ENCODE measurements at places on chromosomes 11 and 22. TPM values are rescaled to one million over a fixed set of nuclear protein-coding genes. Genes with fewer than 3 reads are reported as not detected.

GRCh38 chr22:18062421-18062820 is 15.4 kb upstream of the PEX26 start:
- no peak overlapping the region for H3K4me3 ChIP-seq
- no peaks in the 10 kb centered on the region for H3K36me3 ChIP-seq
- H3K27ac ChIP-seq, result no peak overlapping the region
- DNase-seq, result no peak
- H3K27me3 ChIP-seq, result no peaks in the 10 kb centered on the region
- H3K4me1 ChIP-seq, result peaks cover 3% of the 10 kb centered on the region

GRCh38 chr11:68541116-68541515 is 80.6 kb downstream of the PPP6R3 start:
- no peak overlapping the region for H3K27ac ChIP-seq
- no peak for DNase-seq
- H3K4me3 ChIP-seq, result no peak overlapping the region
- H3K4me1 ChIP-seq, result peaks cover 9% of the 10 kb centered on the region
- no peaks in the 10 kb centered on the region for H3K27me3 ChIP-seq
- H3K36me3 ChIP-seq, result peaks cover 6% of the 10 kb centered on the region

DNA sequence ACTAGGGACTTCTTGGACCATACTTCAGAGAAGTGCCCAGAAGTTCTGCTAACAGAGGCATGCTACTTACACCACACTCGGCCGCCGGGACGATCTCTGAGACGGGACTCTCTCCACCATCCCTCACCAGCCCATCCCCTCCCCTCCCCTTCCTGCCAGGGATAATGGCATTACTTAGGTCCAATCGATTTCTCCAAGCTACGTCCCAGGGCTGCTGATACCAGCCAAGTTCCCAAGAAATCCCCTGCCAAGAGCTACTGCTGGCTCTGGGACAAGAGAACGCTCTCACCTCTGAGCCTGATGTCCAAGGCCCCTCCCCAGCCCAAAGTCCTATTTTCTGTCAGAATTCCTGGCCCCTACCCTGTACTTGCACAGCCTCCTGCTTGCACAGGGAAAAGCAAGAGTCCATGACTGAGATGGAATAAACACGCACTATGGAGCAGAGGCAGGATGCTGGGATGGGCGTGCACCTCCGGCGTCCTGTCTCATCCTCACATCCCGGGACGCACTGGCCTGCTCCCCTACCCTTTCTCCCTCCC is 42.7 kb downstream of the GDPD5 start:
- no peaks in the 10 kb centered on the region for H3K27me3 ChIP-seq
- no peak for DNase-seq
- no peak overlapping the region for H3K4me3 ChIP-seq

- no peaks in the 10 kb centered on the region for H3K4me1 ChIP-seq
- DNase-seq, result no peak
- no peak overlapping the region for H3K27ac ChIP-seq
- no peak overlapping the region for H3K4me3 ChIP-seq
Observed at GRCh38 chr11:16154715-16155396, 201.5 kb downstream of the SOX6 start.

DNA sequence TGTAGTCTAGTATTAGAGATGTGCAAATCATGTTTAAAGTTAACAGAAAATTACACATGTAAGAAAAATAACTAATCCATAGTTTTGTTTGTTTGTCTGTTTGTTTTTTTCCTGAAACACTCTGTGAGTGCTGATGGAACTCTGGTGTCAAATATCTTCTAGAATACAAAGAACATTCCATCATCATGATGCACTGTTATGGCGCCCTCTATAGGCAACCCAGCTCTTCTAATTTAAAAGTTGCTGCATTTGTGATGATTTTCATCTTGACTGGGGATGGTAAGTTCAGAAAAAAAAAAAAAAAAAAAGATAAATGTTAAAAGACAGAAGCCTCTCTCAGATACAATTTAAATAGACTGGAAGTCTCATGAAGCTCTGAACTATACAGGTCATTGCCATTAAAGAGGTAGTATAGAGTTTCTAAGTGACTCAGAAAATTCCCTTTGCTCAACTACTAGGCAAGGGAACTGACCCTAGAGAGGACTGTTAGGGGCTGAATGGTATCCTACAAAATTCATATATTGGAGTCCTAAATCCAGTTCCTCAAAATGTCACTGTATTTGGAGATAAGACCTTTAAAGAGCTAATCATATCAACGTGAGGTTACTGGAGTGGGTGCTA is 597.2 kb upstream of the ANO3 start:
- H3K4me3 ChIP-seq, result no peak overlapping the region
- H3K27me3 ChIP-seq, result no peaks in the 10 kb centered on the region
- H3K36me3 ChIP-seq, result no peaks in the 10 kb centered on the region
- DNase-seq, result no peak

GRCh38 chr11:47923667-47924066 is 56.7 kb upstream of the PTPRJ start:
- H3K36me3 ChIP-seq, result no peaks in the 10 kb centered on the region
- H3K4me1 ChIP-seq, result 0 out of 2 replicates have a peak, but pooled peaks cover 2% of the 10 kb centered on the region
- H3K27me3 ChIP-seq, result no peaks in the 10 kb centered on the region

- no peaks in the 10 kb centered on the region for H3K36me3 ChIP-seq
- no peak overlapping the region for H3K27ac ChIP-seq
- H3K4me3 ChIP-seq, result no peak overlapping the region
- H3K27me3 ChIP-seq, result no peaks in the 10 kb centered on the region
- no peak for DNase-seq
Observed at GRCh38 chr11:66186470-66186869, 82.0 kb upstream of the RAB1B start.

DNA sequence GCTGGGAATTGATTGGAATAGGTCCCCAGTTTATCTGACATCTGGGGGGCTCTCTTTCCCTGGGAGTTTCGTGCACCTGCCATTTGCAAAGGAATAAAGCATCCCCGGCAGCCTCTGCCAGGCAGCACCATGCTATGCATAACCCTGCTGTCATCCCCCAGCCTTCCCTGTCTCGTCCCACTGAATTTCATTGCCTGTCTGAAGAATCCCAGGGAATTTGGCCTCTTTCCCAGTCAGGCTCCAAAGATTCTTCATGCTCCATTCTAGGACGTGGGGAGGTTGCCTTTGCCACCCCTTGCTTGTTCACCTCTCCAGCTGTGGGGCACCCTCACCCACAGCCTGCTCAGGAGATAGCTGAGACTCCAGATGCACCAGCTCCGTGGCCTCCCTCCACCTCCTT is 195.1 kb upstream of the TBCEL start:
- H3K27me3 ChIP-seq, result no peaks in the 10 kb centered on the region
- no peak for DNase-seq
- no peaks in the 10 kb centered on the region for H3K4me1 ChIP-seq

- H3K4me3 ChIP-seq, result no peak overlapping the region
- no peak for DNase-seq
- H3K36me3 ChIP-seq, result no peaks in the 10 kb centered on the region
- H3K27me3 ChIP-seq, result no peaks in the 10 kb centered on the region
- H3K27ac ChIP-seq, result no peak overlapping the region
- no peaks in the 10 kb centered on the region for H3K4me1 ChIP-seq
Observed at GRCh38 chr11:24767411-24767810, 270.6 kb downstream of the LUZP2 start.

DNA sequence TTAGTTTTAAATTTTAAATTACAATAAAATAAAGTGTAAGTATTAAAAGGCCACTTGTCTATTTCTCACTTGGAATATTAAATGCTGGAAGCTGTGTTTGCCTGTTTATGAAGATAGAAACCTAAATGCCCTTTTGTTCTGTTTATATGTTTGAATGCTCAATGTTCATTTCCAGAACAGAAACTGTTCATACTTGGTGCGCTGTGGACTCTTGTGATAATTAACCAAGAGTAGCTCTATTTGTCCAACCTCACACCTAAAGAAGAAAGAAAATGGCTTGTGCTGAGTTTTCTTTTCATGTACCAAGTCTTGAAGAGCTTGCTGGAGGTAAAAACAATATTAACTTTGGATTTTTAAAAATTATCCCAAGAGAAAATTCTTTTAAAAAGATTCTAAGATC is 5.7 kb downstream of the C11orf54 start:
- no peak overlapping the region for H3K27ac ChIP-seq
- H3K4me3 ChIP-seq, result no peak overlapping the region
- H3K4me1 ChIP-seq, result peaks cover 6% of the 10 kb centered on the region
- H3K36me3 ChIP-seq, result no peaks in the 10 kb centered on the region

GRCh38 chr22:46612904-46613605 is 7.1 kb upstream of the GRAMD4 start:
- H3K27me3 ChIP-seq, result no peaks in the 10 kb centered on the region
- no peak for DNase-seq
- no peaks in the 10 kb centered on the region for H3K4me1 ChIP-seq

DNA sequence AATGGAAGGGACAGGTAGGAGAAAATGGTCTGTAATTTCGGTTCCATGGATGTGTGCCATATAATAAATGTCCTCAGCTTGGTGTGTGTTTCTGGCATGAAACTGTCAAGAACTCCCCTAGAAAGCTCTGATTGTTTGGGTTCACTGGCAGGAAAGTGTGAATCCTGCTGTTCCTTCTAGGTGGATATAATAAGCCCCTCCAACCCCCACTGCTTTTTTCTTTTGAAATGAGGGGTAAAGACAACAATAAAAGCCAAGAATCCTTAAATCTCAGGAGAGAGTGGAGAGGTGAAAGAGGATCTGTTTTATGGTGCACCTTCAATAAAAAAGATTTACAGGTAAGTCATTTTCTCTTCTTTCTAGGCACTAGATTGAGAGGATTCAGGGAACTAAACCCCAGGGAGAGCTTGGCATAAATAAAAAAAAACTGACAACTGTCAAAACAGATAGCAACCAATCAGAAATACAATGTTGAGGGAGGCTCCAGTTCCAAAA is 74.9 kb downstream of the CACNG2 start:
- H3K4me3 ChIP-seq, result no peak overlapping the region
- DNase-seq, result no peak
- H3K27ac ChIP-seq, result no peak overlapping the region

- peaks cover 47% of the 10 kb centered on the region for H3K27me3 ChIP-seq
- DNase-seq, result peak; percentile 46
- no peaks in the 10 kb centered on the region for H3K36me3 ChIP-seq
Observed at GRCh38 chr22:29311464-29312217, 3.9 kb downstream of the RASL10A start.

DNA sequence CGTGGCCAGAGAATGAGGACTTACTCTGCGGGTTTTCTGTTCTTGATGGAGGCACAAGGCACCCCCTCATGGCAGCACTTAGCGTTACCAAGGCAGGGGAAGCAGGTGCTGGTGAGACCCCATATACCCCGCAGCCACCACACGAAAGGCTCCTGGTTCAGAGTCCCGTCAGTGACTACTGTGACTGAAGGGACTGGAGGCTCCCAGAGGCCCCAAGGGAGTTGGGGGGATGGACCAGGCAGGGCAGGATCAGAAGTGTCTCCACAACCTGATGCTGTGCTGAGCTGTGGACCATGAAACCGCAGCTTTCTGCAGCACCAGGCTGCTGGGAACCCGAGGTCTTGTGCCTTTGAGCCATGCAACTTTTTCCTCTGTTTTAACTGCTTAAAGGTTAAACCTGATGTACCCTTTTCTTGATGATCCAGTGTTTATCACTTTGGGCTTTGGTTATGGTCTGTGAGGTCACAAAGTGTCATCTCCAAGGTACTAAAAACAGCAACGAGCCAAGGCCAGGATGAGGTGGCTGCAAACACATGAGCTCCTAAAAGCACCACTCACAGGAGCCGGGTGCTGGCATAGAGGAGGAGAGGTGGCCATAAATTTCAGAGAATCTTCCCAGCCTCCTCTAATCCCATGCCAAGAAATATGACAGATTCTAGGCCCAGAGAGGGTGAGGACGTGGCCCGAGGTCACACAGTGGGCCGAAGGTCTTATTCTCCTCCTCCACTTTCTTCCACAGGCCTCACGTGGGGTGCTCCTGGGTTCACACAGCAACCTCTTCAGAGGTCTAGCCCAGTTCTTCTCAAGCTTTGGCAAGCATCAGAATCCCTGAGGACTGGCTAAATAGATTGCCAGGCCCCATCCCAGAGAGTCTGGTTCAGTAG is 4.2 kb upstream of the LRRC32 start:
- peaks cover 9% of the 10 kb centered on the region for H3K27me3 ChIP-seq
- H3K36me3 ChIP-seq, result no peaks in the 10 kb centered on the region
- H3K4me1 ChIP-seq, result peaks cover 3% of the 10 kb centered on the region
- no peak overlapping the region for H3K4me3 ChIP-seq
- DNase-seq, result no peak
- no peak overlapping the region for H3K27ac ChIP-seq

- no peaks in the 10 kb centered on the region for H3K27me3 ChIP-seq
- H3K4me3 ChIP-seq, result no peak overlapping the region
- H3K36me3 ChIP-seq, result peaks cover 4% of the 10 kb centered on the region
- no peak overlapping the region for H3K27ac ChIP-seq
Observed at GRCh38 chr22:31646186-31647019, 15.6 kb downstream of the PISD start.

- H3K27ac ChIP-seq, result no peak overlapping the region
- no peaks in the 10 kb centered on the region for H3K27me3 ChIP-seq
- no peak for DNase-seq
Observed at GRCh38 chr11:10413268-10413667, 41.8 kb upstream of the AMPD3 start.

- no peaks in the 10 kb centered on the region for H3K36me3 ChIP-seq
- H3K27ac ChIP-seq, result no peak overlapping the region
- no peaks in the 10 kb centered on the region for H3K27me3 ChIP-seq
- H3K4me1 ChIP-seq, result no peaks in the 10 kb centered on the region
- DNase-seq, result peak; percentile 3
Observed at GRCh38 chr11:15930442-15931025, 425.8 kb downstream of the SOX6 start.

DNA sequence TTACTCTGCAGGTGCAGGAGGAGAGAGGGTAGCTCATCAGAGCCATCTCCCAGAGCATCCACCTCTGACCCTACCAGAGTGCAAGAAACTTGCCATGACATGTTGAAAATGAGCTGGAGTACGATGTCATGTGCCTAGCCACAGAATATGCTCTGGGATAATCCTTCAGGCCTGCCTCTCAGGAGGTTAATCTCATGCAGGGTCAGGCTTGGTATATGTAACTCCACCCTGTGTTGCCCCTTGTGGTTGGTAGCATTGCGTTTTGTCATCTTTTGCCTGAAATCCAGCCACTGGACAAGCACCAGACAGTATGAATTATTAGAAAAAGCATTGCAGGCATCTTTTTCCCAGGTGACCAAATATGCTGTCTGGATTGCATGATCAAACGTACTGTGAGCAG is 36.2 kb downstream of the CNTF start:
- no peaks in the 10 kb centered on the region for H3K36me3 ChIP-seq
- no peak for DNase-seq
- no peaks in the 10 kb centered on the region for H3K27me3 ChIP-seq
- H3K27ac ChIP-seq, result no peak overlapping the region

The TRIM51 gene
- not detected for total RNA-seq

The BEST1 gene
- 0.23 TPM for total RNA-seq

The BTG4 gene
- total RNA-seq, result not detected

The GRIA4 gene
- 18.8 TPM for total RNA-seq

The KRTAP5-11 gene
- total RNA-seq, result not detected

The OR52E8 gene
- not detected for total RNA-seq

The TMEM132A gene
- 98.2 TPM for total RNA-seq

The CHEK2 gene
- total RNA-seq, result 74.9 TPM

The VSIG2 gene
- not detected for total RNA-seq

The MPPED1 gene
- not detected for total RNA-seq

The TMEM191B gene
- 1.2 TPM for total RNA-seq

The ARVCF gene
- total RNA-seq, result 49.6 TPM
